ENCODE measurements at places on chromosomes 5 and 9.

- DNase-seq, result no peak
Observed at GRCh38 chr9:8156346-8156745, 356.8 kb upstream of the DMAC1 start.

- no peak for DNase-seq
Observed at GRCh38 chr5:31133488-31133887, 60.0 kb upstream of the CDH6 start.

GRCh38 chr5:154509784-154510555, 31.9 kb upstream of the HAND1 start:
- no peak for DNase-seq

GRCh38 chr5:71939452-71940230, 167.6 kb upstream of the MAP1B start:
- no peak for DNase-seq

- no peak for DNase-seq
Observed at GRCh38 chr9:99845063-99845462, 23.4 kb downstream of the NR4A3 start.

GRCh38 chr5:108801776-108802175, 54.1 kb downstream of the FER start:
- DNase-seq, result no peak

DNA sequence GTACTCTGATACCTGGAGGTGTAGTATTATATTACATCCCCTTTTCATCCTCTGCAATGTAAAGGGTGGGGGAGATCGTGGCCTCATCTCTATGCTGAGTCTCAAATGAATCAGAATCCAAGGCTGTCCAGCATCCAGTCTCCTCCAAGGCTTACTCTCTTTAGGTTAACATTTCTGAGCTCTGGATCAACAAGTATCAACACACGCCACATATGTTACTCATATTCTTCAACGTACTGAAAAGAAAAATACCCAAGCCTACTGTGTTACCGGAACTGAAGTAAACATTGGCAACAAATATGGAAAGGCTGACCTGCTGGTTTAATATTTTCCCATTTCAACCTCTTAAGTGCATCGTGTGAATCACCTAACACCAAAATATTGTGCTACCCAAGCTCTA, 241.8 kb downstream of the GAS1 start:
- DNase-seq, result no peak

GRCh38 chr5:155750571-155750970, 576.4 kb upstream of the SGCD start:
- DNase-seq, result no peak

- DNase-seq, result no peak
Observed at GRCh38 chr5:126521130-126521529, 73.9 kb downstream of the ALDH7A1 start.

DNA sequence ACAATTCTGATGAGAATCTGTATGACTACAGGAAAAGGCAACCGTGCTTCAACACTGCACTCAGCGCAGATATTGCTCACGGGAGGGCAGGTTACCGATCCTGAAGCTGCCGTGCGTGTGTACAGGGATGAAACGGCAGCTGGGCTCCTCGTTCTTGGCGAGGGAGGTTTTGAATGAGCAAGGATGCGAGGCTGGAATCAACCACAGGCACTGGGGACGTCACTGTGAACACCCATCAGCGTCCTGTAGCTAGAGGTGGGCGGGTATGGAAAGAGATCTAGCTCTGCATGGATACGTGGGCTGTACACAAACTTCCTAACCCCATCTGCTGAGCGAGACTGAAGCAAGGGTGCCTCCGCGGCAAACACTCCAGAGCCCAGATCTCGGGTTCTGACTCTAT, 84.3 kb upstream of the COL5A1 start:
- DNase-seq, result no peak

GRCh38 chr5:151862811-151863472, 61.7 kb downstream of the GLRA1 start:
- no peak for DNase-seq

DNA sequence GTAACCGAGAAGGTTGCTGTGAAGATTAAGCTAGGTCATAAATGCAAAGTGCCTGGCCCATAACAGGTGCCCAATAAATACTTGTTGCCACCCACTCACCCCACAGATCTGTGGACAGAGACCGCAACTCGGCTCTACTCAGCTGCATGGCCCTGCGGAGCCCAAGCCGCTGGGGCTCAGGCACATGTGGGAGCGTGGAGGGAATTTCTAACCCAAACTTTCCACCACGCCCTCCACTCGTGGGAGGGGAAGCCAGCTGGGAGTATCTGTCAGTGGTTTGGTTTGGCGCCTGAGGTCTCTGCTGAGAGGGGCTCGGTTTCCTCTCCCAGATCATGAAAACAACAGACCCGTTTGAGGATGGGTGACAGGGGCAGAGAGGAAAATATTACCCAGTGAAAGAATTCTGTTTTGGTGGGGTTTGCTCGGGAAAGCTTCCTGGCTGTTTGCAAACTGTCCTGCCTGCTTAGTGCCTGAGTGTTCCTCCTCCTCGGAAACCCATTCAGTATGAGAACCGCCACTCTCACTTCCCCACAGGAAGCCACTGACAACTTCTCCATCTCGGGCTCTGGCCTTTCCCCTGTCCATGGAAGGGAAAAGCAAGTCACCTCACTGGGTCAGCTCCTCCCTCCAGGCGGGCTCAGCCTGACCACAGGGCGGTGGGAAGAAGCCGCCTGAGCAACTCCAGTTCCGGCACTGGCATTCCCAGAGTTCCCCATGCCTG, 60.1 kb downstream of the RGS3 start:
- no peak for DNase-seq

- DNase-seq, result no peak
Observed at GRCh38 chr5:80191991-80192398, 63.9 kb downstream of the SERINC5 start.

GRCh38 chr9:115016344-115016743, 86.0 kb upstream of the TNFSF8 start:
- DNase-seq, result no peak

- DNase-seq, result no peak
Observed at GRCh38 chr5:30436691-30437090, 756.8 kb upstream of the CDH6 start.

DNA sequence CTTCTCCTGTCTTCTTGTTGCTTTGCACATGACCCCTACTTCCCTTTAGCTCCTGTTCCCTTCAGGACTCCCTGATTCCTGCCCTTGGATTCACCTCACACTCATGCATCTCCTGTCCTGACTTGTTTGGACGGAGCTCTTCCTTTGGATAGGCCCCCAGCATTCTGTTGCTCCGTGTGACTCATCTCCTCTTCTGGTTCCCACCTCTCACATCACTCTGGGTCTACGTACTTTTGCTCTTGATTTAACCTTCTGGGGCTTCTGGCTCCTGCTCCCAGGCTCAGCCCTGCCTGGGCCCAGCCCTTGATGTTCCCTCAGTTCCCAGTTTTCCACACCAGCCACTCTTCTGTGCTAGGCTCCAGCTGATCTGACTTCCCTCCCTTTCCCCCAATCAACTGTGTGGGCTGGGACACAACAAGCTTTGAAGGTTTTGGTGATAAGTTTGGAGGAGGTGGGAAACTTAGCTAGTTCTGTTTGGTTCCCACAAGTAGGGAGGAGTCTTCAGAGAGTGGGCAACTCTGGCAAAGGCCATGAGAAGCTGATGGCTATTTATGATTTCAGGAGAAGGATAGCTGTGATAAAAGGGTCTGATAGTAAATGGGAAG, 331.5 kb downstream of the ARHGEF28 start:
- DNase-seq, result no peak

DNA sequence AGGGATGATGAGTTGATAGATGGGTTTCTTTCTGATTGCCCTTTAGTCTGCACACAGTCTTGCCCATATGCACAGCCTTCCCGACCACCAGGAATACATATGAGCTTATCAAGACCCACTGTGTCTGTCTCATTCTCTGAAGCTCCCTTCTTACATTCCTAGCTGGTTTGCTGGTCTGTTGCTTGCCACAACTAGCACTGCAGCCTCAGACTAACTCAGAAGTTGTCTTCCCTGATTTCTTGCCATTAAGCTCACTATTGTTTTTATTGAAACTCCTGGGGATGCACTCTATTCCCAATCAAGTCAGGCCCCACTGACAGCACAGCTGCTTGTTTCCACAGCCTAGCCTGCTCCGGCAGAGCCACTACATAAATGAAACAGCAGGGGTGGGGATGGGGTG, 97.5 kb downstream of the SAXO1 start:
- no peak for DNase-seq

GRCh38 chr5:97915106-97915505, 732.1 kb upstream of the RIOK2 start:
- no peak for DNase-seq

GRCh38 chr5:99320436-99320835, 391.6 kb upstream of the CHD1 start:
- peak; percentile 4 for DNase-seq

GRCh38 chr9:112028242-112029221, 131.9 kb downstream of the UGCG start:
- no peak for DNase-seq

DNA sequence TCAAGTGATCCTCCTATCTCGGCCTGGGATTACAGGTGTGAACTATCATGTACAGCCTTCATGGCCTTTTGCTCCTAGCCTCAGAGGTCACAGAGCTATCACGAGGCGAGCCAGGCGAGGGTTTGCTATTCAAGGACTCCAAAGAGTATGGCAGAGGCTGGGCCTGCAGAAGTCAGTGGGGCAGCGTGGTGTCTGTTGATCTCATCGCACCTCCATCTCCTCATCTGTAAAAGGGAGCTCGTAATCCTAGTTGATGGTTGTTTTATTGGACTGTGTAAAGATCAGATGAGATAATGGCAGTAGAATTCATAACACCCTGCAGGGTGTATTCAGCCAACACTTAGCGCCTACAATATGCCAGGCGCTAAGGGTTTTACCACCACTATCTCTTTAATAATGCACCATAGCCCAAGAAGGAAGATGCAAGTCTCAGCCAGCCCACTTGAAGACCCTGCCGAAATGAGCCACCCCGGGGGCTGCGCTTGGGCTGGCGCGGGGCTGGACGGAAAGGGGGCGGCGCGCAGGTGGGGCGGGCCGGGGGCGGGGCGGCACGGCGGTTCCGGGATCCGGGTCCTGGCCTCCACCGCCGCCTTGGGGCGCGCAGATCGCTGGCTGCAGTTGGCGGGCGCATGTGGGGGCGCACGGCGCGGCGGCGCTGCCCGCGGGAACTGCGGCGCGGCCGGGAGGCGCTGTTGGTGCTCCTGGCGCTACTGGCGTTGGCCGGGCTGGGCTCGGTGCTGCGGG, at the start of gene GALNT12:
GALNT12 (plus strand) TSS at position 601 of the 744 bp plus-strand sequence; CDS start at position 630, 29 bp downstream.
- DNase-seq, result peak; percentile 71

DNA sequence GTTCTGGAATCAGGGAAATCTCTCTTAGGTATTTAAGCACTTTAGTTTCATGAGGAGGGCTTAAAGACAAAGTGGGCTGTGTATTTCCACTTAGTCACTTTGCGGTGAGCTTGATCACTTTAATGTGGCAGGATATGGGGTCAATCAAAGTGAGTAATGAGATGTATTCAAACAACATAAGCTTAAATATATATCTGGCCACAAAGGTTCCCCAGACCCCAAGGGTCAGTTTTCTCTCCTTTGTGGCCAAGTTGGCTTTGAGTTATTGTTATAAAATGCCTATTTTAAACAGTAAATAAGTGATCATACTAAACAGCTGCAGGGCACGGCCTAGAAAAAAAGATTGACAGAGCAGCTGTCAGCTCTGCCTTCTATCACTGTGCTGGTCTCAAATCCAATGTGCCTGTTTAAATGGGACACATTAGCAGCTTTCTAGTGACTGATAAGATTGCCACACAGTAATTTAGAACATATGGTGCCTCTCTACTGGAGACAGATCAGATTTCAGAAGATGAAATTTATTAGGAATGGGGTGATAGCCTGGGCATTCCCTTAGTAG, 363.9 kb downstream of the AGTPBP1 start:
- DNase-seq, result peak; percentile 56

GRCh38 chr5:33688526-33688925, 203.3 kb downstream of the ADAMTS12 start:
- no peak for DNase-seq

GRCh38 chr5:160968480-160968879, 116.5 kb upstream of the ATP10B start:
- DNase-seq, result no peak

DNA sequence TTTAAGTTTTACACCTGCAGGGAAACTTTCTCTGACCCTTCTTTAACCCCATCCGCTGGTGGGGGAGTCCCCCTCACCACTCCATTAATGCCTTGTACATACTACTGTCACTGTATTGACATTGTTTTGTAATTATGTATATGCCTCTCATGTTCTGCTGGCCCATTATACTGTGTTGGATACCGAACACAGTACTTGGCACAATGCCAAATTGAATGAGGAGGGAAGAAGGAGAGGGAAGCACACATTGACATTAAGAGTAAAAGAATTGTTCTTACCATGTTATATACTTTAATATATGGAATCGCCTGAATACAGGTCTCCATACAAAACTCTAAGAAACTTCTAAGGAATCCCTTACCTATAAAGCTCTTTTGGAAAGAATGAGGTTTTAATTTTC, 73.6 kb upstream of the GRHPR start:
- DNase-seq, result no peak

- DNase-seq, result peak; percentile 53
Observed at GRCh38 chr5:78974011-78974410, 11.1 kb downstream of the ARSB start.

- DNase-seq, result peak; percentile 4
Observed at GRCh38 chr5:55993013-55993412, 1.8 kb downstream of the IL6ST start.

DNA sequence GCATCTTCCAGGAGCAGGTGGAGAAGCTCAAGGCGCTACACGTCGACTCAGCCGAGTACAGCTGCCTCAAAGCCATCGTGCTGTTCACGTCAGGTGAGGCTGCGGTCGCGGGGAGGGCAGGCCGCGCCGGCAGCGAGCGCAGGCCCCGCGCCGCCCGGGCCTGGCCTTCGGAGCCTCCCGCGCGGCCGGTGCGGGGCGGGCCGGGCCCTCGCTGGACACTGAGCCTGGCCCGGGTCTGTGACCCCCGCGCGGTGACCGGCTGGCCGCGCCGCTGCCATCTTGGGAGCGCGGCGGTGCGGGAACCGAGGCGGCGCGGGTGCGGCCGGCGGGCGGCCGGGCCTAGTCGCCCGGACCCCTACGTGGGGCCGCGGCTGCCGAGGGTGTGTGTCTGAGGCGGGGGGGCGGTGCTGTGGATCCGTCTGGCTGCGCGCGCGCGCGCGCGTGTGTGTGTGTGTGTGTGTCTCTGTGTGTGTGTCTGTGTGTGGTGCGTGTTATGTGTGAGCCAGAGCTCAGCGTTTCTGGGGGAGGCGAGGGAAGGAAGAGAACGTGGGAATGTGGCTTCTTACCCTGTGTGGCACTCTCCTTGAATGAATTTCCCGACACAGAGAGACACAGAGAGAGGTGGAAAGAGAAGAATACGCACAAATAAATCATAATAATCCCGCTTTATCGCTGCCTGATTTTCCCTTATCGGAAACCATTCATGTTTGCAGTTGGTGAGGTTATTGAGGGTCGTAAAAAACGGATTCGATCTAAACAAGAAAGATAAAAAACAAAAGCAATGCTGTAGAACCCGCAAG, 5.5 kb downstream of the NR2F1 start:
- no peak for DNase-seq

- peak; percentile 77 for DNase-seq
Observed at GRCh38 chr5:74865804-74866595, at the start of gene FAM169A. FAM169A (minus strand) TSS chr5:74866387; CDS start chr5:74841676, 24,711 bp downstream.

DNA sequence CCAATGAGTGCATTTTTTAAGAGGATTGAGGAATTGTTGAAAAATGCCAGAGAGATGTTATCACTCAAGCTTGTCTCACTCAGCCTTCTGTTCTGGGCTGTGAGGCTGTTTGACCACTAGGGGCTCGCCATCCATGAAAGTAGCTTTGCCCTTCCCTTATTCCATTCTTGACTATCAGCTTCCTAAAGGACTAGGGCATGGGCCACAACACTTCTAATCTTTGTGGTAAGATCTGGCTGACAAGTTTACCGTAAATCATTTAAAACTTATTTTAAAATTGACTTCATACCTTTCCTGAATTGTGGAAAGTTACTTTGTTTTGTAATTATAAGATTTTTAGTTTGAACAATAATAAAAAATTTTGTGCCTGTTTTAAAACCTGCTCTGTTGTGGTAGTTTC, 49.5 kb downstream of the TJP2 start:
- DNase-seq, result peak; percentile 12
